GM12865 (cell line): ENCODE measurements at places on chromosomes 11 and 22.
A peak's percentile ranks its signal among the peaks of the same experiment; 100 is the strongest.

- peak; percentile 42 for DNase-seq
Observed at GRCh38 chr11:6705905-6706535, 22.9 kb upstream of the MRPL17 start.

DNA sequence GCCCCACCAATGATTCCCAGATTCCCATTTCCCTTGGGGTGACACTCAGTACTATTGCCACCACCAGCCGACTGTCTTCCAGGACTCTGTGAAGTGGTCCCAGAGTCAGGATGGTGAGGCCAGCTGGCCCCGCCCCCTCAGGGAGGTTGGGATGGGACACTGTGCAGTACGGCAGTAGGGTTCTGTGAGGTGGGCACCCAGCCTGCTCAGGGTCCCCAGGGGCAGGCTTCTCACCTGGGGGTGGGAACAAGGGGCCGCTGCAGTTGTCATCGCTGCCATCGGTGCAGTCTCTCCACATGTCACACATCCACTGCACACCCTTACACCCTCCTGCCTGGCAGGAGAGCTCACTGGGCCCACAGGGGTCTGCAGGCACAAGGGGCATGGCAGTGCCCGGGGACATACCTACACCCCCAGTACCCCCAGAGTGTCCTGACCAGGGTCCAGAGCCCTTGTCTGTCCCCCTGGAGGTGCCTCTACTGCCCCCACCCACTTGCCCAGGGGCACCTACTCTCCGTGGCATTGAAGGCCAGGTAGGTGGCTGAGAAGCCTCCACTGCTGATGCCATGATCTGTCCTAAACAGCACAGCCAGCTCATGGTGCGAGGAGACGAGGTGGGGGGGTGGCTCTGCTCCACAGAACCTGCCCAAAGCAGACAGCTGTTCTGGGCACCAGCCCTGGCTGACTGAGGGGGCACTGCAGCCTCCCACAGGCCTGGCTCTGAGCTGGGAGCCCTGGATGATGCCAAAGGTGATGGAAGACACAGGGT, 1.9 kb upstream of the C1QTNF5 start:
- DNase-seq = no peak

GRCh38 chr11:121544956-121545355, 92.2 kb upstream of the SORL1-AS1 start:
- no peak for DNase-seq

DNA sequence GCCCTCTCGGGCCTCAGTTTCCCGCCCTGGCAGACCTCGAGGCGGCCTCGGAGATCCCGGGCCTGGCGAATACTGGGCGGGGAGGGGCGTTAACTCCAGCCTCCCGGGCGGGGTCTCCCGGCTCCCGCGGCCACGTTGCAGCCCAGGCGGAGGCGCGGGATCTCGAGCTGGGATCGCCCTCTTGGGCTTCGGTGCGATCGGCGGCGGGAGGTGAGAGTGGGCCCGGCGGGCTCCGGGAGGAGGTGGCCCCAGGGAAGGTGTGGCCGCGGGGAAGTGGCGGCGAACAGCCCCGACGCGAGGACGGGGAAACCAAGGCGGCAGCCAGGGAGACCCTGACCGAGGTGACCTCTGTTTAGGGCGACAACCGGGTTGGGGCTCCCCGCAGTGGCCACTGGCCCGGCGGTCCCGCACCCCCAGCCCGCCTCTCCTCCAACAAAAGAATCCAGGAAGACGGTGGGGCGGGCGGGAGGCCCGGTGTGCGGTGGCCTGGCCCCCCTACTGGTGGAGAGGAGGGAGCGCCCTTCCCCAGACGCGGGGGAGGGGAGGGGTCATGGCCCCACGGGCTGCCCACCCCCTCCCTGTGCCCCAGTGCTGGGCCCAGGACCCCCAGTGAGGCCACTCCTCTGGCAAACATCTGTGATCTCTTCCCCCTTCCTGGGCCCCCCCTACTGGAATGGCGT, at the start of gene PHETA2:
TSS of gene PHETA2 (plus strand) at position 117 of the 680 bp plus-strand sequence. CDS start 3,046 bp downstream, outside the sequence.
- DNase-seq = peak; percentile 54

DNA sequence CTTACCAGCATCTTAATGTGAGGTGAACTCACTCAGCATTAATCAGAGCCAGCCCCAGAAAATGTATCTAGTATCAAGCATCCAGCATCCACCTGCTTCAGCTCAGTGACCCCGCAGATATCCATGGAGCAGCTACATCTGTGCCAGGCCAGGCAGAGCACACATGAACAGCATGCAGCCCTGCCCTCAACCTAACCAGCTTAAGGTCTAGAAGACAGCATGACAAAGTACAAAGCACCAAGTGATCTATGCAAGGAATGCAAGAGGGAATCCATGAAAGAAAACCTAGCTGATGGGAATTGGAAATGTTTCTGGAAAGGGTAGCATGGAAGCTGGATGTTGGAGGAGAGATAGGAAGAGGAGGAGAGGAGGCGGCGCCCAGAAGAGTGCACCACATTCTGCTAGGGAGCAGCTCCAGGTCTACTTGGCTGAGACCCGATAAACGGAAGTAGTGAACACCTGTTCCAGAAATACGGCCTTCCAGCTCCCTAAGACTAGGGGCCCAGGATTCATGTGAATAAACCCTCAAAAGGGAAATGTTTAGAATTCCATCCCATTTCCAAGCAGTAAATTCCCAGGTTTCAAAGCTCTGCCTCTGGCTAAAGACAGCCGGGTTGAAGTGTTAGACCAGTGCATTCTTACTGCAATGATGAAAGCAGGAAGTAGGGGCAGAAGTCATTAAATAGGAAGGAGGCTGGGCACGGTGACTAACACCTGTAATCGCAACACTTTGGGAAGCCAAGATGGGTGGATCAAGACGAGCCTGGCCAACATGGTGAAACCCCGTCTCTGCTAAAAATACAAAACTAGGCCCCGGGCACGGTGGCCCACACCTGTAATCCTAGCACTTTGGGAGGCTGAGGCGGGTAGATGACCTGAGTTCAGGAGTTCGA, 23.5 kb upstream of the L3MBTL2 start:
- no peak for DNase-seq

GRCh38 chr11:36167073-36167472, 122.2 kb downstream of the COMMD9 start:
- no peak for DNase-seq

DNA sequence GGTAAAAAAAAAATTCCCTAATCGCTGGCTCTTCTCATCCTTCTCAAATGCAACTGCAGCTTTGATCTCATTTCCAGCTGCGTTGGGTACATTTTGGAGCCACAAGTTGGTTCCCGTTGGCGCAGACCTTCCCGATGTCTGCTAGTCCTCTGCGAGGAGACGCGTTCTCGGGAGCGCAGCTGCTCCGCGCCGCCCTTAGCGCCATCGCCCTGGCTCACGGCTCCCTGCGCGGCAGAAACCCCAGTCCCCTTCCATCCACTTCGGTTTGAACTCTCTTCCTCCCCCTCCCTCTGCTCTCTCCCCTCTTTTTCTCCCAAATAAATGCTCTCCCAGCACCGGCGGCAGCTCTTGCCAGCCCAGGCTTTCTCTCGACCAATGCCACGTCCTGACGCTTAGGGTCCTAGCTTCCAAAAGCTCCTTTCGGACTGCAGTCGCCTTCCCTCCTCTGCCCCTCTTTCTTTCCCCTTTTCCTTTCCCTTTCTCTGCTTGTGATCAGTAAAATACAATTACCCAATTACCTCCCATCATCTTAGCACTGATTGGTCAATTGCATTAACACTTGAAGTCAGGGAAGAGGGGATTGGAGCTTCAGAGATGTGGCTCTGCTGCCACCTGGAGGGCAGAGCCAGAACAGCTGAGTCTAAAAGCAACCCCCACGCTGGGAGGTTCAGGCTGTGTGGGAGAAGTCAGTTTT, 1165.7 kb downstream of the LRRC4C start:
- DNase-seq = peak; percentile 70

GRCh38 chr11:16776711-16777612, 38.5 kb downstream of the C11orf58 start:
- no peak for DNase-seq

- DNase-seq = no peak
Observed at GRCh38 chr22:45008751-45009605, 827 bp downstream of the PHF21B start.

GRCh38 chr22:47474464-47474863, 712.0 kb downstream of the TBC1D22A start:
- no peak for DNase-seq

DNA sequence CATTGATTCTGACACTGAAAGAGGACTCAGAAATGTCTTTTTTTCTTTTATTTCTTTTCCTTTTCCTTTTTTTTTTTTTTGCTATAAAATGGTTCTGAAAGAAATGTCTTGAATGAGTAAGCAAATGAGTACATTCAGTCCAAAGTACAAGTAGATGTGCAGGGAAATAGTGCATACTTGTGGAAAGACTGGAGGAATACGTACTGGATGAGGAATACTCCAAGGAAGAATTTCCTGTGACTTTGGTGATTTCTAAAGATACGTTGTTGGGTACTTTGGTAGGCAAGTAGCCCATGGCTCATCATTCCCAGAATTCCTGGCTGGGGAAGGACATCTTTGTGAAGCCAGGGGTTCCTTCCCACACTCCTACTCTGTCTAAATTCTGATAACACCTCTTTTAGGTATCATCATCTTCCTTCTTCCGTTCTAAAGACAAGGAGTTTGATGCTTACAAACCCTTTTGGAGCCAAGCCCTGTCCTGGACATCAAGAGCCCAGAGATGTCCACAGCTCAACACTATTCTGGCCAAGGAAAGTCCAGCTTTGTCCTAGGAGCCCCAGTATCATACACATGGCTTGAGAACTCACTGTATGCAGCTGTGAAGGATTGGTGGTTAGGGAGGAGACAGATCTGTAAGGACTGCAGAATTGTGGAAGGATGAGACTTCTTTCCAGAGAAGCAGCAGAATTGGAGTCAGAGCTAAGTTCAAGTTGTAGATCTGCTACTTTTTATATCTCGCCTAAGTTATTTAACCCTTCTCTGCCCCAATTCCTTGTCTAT, 4.8 kb upstream of the NUP98 start:
- no peak for DNase-seq

GRCh38 chr11:14793546-14793945, 98.5 kb downstream of the CYP2R1 start:
- no peak for DNase-seq

GRCh38 chr11:65124480-65125196, 2.5 kb downstream of the MRPL49 start:
- DNase-seq = no peak

GRCh38 chr11:134443246-134443645, 31.2 kb upstream of the B3GAT1 start:
- no peak for DNase-seq

DNA sequence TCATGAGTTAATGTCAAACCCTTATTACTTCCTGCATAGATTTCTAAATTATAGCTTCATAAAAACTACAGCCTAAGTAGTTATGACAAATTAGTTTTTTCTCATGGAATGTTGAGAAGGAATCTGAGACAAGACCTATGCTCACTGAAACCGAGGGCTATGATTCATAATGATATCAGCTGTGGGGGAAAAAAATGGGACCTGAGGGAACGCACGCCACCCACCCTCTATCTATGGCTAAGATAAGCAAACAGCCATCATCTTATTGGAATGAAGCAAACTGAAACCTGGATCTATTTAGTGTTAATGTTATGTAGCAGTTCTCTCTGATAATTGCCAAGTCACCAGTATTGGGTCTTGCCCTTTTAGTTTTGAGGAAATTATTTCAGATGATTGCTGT, 906.9 kb upstream of the RAG2 start:
- no peak for DNase-seq

DNA sequence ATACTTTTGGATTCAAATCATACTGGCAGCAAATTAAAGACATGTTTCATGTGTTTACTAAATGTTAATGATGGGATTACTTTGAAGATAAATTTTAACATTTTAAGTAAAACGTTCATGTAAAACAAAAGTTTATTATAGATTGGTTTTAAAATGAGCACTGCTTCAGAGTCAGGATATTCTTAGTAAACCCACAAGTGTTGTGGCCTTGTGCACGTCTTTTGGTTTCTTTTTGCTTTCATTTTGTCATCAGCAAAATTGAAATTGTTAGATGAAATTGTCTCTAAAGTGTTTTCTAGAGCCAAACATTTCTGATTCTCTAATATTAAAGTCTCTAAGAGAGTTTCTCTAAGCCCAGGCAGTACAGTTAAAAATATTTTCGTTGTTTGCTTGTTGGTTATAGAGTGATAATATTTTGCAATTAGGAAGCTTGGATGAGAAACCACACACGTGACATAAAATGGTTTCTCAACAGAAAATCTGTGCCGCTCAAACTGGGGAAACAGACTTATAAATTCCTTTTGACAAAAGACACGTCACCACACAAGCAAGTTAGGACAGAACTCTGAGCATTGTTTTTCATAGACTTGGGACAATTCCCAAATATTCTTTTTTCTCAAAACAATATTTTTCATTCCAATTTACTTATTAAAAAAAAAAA, 164.4 kb downstream of the TEAD1 start:
- peak; percentile 45 for DNase-seq

DNA sequence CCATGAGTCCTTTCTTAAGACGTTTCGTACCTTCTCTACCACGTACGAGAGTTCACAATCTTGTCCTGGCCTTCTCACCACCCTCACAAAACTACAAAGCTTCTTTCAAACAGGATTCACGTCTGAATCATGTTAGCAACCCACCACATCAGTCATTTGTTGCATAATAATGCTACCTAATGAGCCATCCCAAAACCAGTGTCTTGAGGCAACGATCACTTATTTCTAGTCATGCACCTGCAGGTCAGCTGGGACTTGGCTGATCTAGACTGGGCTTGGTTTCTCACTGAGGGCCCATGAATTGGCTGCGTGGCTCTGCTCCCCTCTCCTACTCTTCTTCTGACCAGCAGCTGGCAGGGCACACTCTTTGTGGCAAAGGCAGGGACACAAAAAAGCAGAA, 28.3 kb downstream of the LARGE1 start:
- peak; percentile 83 for DNase-seq

DNA sequence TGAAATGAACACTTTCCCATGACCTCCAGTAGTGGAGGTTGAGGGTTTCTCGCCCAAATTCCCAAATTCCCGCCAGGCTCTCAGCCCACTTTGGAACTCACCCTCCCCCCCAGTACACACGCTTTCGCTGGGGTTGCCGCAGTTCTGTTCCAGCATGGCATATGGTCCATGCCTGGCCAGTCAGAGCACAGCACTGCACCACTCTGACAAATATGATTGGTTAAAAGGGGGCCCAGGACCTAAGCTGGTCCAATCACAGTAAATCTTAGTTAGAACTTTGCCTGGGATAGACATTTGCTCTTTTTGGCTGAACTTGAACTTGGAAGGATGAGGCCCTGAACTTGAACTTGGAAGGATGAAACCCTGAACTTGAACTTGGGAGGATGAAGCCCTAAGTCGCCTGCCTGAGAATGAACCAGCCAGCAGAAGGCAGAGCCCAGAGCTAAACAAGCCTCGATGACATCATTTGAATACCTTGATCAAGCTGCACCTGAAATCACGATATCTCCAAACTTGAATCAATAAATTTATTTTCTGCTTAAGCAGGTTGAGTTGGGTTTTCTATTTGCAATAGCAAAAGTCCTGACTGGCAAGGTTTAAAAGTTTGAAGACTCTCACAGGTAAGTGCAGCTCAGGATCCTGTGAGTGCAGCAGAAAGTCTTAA, 12.6 kb upstream of the SSTR3 start:
- no peak for DNase-seq
